ENCODE measurements at places on chromosomes 1 and 21.

DNA sequence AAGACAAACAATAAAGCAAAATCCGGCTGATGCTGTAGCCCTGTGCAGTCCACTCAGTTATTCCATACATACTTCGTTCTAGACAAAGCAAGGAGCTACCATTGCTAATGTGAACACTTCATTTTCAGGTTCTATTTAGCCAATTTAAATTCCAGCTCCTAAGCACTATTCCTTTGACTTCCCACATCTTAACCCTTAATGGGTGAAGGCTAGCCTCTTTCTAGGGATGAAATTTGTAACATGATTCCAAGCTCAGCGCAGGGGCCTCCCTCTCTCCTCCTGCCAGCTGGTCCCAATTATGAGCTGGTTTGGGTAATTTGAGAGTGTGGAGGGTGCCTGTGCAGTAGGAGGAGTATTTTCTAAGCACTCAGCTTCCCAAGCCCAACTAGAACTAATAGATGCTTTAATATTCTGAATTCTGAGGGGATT, 53.9 kb upstream of the PTGFRN start:
- DNase-seq = no peak

DNA sequence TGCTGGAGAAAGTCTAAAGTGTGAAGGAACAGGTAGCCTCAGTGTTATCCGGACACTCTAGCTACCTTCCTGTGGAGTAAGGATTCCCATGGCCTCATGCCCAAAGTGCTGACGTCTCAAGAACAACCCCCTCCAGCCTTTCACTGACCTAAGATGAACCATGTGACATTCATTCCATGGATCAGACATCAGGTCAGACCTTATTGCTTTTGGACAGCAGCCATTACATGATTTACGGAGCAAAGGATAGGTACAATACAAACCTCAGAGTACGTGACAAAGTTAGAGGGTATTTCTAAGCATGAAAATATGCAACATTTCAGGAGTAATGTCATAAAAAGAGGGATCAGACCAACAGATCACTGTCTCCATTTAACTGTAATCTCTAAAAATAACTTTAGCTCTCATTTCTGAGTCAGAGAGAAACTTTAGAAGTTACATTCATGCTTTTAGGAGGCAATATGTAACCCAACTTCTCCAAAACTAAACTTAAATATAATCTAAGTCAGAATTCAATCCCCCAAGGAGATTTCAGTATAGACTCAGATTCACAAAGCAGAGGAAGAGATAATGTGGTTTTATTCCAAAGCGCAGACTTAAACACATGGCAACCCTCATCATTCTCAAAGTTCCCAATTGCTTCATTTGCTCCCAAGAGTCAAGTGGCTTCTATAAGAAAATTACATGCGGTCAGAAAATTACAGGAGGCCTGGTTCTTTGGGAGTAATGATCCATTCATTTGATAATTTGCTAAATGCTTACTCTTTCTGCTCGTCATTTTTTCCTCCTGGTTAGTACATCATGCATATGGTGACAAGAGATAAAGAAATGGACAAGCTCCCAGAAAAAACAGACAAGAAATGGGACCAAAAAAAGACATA, 280.4 kb downstream of the SETD4 start:
- no peak for DNase-seq

DNA sequence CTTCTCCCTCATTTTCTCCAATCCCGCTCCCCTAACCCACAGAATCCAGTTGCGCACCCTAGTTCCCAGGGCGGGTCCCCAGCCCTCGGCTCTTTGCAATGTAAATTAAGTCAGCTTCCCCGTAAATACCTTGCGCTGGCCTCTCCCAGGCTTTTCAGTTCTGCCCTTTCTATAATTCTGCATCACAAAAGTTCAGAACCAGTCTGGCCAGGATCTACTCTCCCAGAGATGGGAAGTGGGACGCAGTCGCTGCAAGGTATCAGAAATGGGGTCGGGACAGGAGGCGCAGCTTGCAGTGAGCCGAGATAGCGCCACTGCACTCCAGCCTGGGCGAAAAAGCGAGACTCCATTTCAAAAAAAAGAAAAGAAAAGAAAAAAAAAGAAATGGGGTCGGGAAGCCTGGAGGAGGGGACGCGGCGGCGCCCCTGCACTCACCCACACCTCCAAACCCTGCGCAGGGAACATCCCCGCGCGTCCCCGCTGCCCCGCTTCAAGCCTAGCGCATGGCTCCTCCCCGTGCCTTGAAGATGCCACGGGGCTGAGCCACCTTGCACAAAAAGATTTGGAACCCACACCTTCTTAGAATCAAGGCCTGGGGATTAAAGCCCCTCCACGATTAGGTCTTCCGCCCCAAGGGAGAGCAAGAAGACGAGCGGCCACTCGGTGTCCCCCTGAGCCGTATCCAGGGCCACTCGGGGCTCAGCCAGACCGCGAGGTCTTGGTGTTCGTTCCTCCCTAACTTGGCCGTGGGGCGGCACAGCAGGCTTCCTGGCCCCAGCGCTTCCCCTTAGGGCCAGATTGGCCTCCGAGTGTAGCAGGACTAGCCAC, 27.2 kb upstream of the ITLN2 start:
- DNase-seq = no peak

DNA sequence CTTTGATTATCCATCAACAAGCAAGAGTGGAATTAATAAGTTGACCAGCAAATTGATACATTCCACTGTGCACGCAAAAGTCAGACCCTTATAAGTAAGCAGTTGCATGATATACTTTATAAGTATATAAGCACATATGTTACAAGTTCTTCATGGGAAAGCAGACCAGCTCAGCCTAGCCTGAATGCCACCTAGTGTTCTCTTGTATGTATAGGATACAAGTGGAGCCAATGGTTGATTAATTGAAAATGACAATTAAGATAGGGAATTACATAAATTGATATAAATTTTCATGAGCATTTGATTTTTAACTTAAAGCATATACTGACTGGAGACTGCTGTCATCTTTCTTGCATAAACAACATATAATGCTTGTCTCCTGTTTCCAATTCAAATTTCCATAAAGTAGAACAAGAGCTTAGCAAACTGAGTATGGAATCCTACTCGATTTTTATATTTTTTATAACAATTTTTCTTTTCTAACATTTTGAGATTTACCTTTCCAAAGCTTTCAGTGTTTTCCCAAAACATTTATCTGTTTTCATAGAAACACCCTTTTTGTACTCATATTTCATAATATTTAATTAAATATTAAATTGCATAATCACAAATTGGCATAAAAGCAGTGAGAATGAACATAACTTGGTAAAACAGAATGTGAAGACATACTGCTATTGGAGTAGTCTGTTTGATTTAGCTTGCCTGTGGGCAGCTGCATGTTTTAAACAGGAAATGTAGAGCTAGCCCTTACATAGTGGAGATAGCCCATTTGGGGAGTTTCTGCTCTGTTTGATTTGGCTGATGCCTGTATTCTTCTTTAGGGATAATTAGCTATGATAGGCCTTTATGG, 62.8 kb downstream of the MAGI3 start:
- DNase-seq = no peak

DNA sequence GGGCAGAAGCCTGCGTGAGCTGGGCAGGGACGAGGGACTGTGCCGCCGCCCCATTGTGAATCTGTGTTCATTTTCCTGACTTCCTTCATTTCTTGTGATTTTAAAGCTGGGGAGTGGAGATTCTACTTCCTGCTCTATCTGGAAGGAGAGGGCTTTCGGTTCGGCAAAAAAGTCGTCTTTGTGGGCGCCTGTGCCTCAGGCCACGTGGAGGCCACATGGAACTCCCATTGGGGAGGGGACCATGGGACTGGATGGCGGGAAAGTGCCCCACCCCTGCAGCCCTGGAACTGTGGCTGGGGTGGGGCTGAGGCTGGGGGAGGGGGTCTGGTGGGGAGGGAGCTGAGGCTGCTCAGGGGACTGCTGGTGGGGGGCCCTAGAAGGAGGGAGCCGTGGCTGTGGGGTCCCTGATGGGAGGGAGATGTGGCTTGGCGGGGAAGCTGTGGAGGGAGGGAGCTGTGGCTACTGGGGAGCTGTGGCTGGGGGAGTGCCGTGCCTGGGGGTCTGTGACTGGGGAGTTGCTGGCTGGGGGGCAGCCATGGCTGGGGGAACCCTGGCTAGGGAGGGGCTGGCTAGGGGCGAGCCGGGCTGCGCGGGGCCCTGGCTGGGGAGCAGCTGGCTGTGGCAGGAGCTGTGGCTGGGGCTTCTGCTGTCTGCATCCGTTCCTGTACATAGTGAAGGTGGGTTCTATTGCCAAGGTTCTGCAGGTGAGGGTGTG, 31.5 kb downstream of the COL18A1 start:
- DNase-seq = no peak
